Dermis blood vessel endothelial cell (primary cell): ENCODE measurements at places on chromosomes 13 and 19. TPM values are rescaled to one million over a fixed set of nuclear protein-coding genes. Genes with fewer than 3 reads are reported as not detected.

Gene WBP4
- total RNA-seq = 9.1 and 9.5 TPM in 2 replicates

Gene FREM2
- total RNA-seq = under 0.01 and 0.05 TPM in 2 replicates

Gene ADGRL1
- 5.1 and 6.3 TPM in 2 replicates for total RNA-seq

Gene TEX26
- not detected in 2 replicates for total RNA-seq

Gene SPTBN4
- total RNA-seq = 0.05 and 0.17 TPM in 2 replicates

Gene DACH1
- 2.9 and 5.1 TPM in 2 replicates for total RNA-seq

Gene POSTN
- 114 and 128 TPM in 2 replicates for total RNA-seq

Gene TLE6
- 2.0 and 2.7 TPM in 2 replicates for total RNA-seq

Gene ZC3H13
- 14.1 and 20.7 TPM in 2 replicates for total RNA-seq

Gene LIG1
- total RNA-seq = 32.5 and 46.9 TPM in 2 replicates

Gene CLDN10
- total RNA-seq = 0.88 and 1.2 TPM in 2 replicates

Gene ERCC2
- total RNA-seq = 16.3 and 24.5 TPM in 2 replicates

Gene FAM124A
- total RNA-seq = 9.4 and 9.7 TPM in 2 replicates
